ENCODE measurements at places on chromosomes 3 and 15.

- DNase-seq, result no peak
Observed at GRCh38 chr15:65194826-65195547, 9.8 kb upstream of the CLPX start.

- peak; percentile 92 for DNase-seq
Observed at GRCh38 chr3:66609660-66610561, 109.1 kb upstream of the LRIG1 start.

DNA sequence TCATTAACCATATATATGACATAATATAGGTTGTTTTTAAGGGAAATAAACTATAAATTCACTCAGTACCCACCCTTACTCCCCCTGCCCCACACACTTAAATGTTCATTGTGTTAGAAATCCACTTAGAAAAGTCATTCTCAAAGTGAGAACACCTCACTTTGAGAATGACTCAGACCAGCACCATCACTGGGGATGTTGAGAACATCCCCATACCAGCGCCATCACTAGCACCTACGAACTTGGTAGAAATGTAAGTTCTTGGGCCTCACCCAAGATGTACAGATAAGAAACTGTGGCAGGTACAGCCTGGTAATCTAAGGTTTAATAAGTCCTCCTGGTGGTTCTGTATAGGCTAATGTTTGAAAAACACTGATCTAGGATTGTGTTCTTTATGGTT lies 362.6 kb downstream of the LPP start:
- DNase-seq, result no peak

DNA sequence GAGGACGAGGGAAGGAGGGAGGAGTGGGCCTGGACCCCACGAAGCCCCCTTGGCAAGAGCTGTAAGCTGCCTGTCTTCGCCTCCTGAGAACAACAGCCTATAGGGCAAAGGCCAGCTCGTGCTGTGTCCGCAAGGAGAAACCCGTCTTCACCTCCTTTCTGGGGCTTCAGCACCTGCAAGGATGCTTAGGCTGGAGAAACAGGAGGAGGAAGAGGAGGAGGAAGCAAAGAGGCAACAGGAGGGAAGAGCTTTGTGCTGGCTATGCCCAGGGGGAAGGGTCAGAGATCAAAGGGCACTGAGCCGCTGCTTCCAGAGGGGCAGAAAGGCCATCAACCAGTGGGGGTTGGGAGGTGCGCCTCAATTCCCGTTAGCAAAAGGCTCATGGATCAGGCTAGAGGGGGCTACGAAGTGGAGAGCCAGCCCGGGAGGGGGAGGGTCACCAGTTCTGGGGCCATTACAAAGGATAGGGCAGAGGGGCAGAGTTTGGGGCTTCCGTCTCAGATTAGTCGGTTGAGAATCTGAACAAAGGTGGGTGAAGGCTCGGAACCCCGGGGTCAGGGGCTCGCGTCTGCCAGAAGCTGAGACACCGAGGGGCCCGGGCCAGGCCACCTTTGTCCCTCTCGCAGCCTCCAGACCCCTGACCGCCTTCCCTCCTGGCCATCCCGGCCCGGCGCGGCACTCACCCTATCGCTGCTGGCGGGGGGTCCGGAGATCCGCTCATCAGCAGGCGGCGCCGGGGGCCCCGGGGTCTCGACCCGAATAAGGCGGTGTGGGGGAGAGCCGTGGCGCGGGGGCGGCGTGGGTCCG lies 792 bp downstream of the SHF start:
- DNase-seq, result no peak

DNA sequence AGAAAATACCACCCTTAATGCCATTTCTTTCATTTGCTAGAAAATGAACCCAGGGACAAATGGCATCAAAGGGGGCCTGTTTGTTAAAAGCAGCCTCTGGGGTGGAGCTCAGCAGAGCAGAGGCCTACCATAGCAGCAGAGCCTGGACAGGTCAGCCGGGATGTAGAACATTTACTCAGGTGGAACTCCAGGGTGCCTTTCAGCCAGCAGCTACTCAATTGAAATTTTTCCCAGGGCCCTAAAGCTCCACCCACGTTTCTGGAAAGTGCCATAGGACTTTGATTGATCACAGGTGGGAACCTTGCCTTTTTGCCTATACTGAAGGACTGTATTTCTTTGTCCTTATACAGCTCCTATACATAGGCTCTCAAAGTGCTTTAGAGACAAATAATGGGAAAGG lies 74.5 kb upstream of the C15orf61 start:
- DNase-seq, result no peak

GRCh38 chr3:146539315-146539714 lies 5.1 kb downstream of the PLSCR1 start:
- no peak for DNase-seq

DNA sequence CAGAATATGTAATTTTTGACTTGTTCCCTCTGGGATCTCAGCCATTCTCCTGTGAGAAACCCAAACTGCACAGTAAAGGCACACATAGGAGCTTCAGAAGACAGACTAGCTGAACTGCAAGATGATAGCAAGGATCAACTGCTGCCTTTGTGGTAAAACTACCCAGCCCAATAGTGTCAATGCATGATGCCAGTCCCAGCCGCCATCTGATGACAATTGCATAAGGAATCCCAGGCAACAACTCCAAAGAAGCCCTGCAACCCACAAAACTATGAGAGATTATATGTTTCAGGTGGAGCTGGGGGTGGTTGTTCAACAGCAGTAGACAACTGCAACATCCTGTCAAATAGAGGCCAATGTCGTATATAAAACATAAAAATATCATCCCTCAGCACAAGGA lies 192.4 kb upstream of the ARPP21 start:
- no peak for DNase-seq

- no peak for DNase-seq
Observed at GRCh38 chr3:88661433-88661824, 446.0 kb upstream of the EPHA3 start.

DNA sequence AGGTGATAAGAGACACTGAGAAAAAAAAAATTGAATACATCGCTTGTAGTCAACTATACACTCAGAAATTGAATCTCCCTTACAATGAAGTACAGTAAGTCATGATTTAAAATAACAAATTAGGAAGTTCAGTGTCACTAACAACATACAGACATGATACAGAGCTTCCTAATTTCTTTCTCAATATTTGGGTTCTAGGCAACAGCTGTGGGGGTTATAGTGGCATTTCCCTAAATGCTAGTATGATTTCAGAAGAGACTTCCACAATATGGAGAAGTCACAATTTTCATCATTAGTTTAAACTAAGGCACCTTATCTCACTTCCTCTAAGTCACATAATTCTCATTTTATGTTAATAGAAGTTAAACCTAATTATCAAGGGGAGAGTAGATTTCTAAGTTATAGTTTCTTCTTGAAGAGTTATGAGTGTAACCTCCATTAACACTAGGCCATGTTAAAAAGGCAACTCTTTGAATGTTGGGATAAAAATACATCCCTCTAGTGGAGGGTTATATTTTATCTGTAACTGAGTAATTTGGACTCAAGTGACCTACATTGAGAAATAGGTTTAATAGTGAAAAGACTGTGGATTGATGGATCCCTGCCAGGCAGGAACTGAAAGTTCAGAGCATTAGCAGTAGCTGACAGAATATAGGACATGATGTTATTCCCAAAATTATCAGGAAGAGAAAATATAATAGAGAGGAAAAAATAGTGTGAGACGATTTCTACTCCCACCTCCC lies 286.0 kb upstream of the SUCLG2 start:
- DNase-seq, result no peak

DNA sequence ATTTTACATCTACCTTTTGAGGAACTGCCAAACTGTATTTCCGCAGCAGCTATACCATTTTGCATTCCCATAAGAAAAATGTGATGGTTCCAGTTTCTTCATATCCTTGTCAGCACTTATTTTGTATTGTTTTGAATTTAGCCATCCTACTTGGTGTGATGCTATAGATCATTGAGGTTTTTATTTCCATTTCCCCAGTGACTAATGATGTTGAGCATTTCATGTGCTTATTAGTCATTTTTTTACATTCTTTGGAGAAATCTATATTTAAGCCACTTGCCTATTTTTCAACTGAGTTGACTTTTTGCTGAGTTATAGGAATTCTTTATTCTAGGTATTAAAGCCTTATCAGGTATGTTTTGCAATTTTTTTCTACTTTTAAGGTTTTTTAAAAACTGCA lies 347.6 kb upstream of the RARB start:
- DNase-seq, result no peak

DNA sequence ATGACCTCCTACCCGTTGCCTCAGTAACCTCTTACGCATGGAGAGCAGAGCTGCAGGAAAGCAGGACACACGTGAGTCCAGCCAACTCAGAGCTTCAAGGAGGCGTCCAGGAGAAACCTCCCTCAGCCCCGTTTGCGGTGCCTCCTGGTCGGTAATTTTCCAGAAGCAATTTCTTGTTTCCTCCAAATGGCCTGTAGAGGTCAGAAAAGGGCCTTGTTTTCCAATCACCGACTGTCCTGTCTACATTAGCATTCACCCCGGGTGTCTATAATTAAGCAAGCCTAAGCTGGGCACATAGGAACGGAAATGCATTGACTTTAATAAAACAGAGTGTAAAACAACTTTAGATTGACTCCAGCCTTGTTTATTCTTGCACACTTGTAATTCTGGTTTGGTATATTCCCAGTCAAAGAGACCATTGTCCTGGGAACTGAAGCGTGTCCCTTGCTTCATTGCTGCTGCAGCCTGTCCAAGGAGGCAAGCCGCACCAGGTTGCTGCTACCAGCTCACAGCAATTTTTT lies 836.2 kb downstream of the AGBL1 start:
- peak; percentile 37 for DNase-seq

Measured in brain microvascular endothelial cell (primary cell).